ENCODE measurements at places on chromosomes 1 and 21. TPM values are rescaled to one million over a fixed set of nuclear protein-coding genes. Genes with fewer than 3 reads are reported as not detected.

DNA sequence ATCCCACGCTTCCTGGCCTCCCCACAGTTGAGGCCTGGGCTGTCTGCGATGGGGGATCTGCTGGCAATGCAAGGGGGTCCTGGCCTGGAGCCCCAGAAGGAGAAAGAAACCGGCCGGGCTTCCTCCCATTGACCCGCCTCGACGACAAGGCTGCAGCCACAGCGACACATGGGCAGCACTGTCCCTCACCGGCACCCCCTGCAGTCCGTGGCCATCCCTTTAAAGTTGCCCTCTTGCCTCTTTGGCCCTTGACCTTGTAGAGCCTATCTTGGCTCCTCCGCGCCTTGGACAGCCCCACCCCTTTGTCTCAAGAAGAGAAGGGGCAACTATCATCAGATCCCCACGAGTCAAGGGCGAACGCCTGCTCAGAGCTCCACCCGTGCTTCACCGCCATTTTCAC is 106.0 kb downstream of the CASZ1 start:
- no peak for DNase-seq

- DNase-seq = no peak
Observed at GRCh38 chr1:14610761-14611160, 12.3 kb downstream of the KAZN start.

DNA sequence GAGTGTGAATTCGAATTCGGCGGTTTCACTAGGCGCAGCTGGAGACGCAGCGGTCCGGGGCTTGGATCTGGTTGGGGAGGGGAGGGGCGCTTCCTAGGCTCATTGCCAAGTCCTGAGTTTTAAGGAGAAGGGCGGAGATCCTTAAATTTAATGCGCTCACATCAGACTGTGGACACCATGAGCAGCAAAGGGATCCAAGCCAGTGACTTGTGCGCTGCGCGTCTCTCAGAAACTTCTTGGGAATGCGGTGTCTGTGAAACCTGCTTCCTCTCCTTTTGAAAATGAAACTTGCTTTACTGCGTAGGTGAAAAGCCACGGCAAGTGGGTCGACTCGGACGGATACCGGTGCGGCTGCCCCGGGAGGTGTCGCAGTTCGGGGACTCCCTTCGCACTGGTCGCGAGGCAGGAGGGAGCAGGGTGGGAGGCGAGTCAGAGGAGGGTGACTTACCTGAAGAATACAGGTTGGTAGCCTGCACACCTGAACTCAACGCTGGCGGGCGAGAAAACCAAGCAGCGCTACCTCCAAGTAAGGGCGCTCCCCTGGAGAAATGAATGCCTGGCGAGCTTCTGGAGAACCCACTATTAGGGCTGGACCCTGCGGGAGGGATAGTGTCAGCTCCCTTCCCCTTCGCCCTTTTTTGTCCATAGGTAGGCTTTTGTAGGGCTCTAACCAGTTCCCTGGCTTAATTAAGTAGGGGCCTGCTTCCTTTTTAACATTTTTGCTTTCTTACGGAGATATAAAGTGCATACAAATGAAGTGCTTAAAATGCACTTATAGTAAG is 992 bp downstream of the TENT5C start:
- DNase-seq = no peak

DNA sequence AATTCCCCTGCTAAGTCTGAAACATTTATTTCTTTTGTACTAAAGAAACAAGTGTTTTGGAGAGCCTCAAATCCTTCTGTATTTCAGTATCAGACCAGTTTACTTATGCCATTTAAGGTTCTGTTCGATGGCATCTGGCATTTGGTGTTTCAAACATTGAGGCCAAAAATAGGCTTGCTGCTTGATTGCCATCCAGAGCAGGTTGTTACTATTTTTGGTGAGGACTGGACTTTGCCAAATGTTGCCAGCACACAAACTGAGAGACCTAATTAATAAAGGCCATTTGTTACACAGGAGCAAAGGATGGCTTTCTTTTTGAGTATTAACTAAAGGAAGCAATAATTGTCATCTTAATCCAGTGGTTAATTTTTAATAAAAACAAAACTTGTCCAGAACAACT is 26.2 kb downstream of the VPS45 start:
- no peak for DNase-seq

- DNase-seq = no peak
Observed at GRCh38 chr1:66852870-66853269, 51.8 kb upstream of the INSL5 start.

DNA sequence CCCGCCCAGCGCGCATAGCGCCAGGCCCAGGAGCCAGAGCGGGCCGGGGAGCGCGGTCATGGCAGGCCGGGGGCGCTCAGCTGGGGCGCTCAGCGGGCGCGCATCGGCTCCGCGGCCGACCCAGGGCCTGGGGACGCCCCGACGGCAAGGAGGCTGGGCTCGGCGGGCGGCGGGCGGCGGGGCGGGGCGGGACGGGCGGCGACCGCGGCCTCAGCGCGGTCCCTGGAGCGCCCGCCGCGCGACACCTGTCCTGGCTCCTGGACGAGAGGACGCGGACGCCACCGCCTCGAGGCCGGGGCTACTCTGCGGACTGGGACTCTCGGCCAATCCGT is 273 bp downstream of the BMP8B start:
- no peak for DNase-seq

DNA sequence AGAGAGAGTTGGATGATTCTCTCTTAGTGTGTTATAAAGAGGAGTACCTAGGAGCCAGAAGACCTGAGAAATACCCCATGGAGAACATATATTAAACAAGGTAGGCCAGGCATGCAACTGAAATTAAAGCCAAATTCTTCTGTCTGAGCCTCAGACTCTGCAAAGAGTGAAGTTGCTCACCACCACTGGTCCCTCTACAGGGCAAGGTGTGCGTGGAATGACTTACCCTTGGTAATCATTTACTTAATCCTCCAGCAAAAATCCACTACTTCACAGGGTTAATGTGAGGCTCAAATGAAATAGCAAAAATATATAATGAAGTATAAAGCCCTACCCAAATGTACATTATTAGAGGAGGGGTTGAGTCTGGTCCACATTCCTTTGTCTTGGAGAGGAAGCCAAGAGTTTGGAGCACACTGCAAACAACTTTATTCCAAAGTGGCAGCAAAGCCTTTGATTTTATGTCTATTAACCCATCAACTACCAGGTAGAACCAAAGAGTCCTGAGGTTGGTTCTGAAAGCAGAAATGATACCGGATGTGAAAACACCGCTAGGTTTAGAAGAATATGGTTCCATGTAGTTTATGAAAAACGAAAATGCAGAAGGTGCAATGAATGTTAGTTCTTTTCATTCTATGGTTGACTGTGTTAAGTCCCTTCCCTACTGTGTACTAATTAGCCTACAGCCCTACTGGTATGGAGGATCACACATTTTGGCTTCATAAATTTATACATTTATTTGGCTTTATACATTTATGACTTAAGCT is 8.5 kb downstream of the SSR2 start:
- no peak for DNase-seq

GRCh38 chr1:22089134-22089571 is 36.6 kb downstream of the CDC42 start:
- DNase-seq = no peak

GRCh38 chr1:235910357-235911299 is 43.9 kb upstream of the LYST start:
- DNase-seq = peak; percentile 40

DNA sequence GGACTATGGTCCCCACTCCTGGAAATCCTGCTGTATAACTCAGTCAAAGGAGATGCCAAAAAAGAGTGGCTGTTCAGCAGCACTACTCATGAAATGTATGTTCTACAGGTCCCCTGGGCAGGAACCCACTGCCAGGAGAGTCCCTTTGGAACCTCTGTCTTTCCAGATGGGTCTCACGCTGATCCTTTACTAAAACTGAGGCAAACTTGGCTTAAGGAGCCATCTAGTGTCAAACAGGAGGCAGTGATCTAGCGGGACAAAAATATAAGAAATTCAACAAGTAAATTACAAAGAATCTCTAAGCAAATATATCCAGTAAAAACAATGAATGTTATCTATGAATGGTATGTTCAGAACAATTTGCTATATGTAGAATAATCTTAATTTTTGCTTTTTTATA is 80.5 kb upstream of the PRMT6 start:
- DNase-seq = no peak

DNA sequence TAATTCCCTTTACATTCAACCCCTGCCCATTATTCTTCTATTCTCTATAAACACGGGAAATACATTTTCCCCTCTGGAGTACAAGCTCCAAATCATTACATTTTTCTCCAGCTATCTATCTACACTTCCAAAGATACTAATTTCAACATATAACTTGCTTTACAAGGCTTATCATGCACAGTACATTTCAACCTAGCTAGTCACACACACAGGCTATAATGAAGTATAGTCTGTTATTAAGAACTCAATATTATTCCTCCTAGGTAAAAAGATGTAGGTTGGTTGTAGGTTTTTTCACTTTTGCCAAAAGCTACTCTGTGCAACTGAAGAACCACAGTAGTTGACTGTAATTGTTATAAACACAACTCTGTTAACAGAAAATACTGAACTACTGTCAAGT is 8.1 kb downstream of the ZNF281 start:
- no peak for DNase-seq

GRCh38 chr1:221839782-221840395 is 98.0 kb upstream of the DUSP10 start:
- peak; percentile 91 for DNase-seq

SHISA4 gene
- 148 TPM for total RNA-seq

CRNN gene
- total RNA-seq = not detected

CD1C gene
- total RNA-seq = not detected

LGR6 gene
- not detected for total RNA-seq

OR2T11 gene
- not detected for total RNA-seq

FAM3B gene
- total RNA-seq = not detected

All from psoas muscle (tissue), 8 donors.